ENCODE measurements at places on chromosomes 1 and 21.

DNA sequence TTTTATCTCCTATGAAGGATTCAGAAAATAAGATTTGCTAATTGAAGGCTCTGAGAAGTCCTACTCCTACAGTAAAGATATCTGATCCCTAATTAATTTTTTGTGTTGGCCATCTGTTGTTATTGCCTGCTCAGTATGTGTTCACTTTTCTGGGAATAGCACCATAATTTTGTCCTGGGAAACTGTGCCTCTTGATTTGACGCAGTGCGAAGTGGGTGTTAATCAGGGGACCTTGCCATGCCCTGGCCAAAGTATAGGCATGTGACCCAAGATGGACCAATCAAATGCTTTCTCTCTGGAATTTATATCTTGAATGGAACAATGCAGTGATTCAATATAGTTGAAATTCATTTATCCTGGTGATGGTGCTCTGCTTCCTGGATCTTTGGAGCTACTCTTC is 30.4 kb upstream of the GNG12 start:
- DNase-seq, result no peak

DNA sequence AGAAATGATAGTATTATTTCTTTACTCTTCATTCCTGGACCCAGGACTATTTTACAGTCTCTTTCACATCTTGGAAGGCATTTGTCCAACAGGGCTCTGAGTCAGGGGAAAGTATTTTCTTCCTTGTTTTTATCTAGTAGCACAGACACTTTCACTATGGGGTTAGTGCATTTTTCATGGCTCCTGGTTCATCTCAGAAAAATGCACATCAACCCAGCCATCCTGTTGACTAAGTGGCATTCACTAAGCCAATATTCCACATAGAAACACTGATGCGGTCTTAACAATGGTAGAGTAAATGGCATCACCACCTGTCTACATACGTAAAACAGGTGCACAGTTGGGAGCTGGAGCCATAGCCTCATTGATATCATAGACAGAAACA is 87.4 kb upstream of the C1orf21 start:
- no peak for DNase-seq

- no peak for DNase-seq
Measured at GRCh38 chr1:58964428-58964827, 180.6 kb upstream of the JUN start.

DNA sequence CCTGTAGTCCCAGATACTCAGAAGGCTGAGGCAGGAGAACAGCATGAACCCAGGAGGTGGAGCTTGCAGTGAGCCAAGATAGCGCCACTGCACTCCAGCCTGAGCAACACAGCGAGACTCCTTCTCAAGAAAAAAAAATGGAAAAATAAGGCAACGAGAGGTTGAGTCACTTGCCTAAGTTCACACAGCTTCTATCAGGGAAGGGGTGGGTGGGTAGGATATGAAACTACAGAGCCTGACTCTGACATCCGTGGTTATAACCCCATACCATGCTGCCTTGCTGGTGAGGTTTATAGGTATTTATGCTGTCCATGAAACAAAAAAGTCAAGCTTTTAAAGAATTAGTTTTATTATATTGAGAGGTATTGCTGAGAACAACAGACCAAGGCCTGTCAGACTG is 61.5 kb upstream of the RAB4A start:
- DNase-seq, result no peak

DNA sequence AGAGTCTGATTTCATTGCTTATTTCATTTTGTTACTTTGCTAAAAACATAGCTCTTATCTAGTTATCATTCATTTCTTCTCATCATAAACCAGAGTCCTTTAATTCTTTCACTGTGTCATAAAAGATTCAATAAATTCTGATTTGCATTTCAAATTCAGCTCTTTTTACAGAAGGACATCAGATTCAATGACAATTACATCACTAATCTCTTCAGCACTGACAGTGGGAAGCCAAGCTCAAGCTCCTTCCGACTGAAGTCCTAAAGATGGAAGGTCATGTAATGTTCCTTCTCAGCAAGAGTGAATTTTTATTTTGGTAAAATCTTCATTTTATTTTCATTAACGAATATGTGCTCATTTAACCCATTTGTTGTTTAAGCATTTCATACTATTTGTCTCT is 530.7 kb upstream of the ADGRL2 start:
- DNase-seq, result no peak

DNA sequence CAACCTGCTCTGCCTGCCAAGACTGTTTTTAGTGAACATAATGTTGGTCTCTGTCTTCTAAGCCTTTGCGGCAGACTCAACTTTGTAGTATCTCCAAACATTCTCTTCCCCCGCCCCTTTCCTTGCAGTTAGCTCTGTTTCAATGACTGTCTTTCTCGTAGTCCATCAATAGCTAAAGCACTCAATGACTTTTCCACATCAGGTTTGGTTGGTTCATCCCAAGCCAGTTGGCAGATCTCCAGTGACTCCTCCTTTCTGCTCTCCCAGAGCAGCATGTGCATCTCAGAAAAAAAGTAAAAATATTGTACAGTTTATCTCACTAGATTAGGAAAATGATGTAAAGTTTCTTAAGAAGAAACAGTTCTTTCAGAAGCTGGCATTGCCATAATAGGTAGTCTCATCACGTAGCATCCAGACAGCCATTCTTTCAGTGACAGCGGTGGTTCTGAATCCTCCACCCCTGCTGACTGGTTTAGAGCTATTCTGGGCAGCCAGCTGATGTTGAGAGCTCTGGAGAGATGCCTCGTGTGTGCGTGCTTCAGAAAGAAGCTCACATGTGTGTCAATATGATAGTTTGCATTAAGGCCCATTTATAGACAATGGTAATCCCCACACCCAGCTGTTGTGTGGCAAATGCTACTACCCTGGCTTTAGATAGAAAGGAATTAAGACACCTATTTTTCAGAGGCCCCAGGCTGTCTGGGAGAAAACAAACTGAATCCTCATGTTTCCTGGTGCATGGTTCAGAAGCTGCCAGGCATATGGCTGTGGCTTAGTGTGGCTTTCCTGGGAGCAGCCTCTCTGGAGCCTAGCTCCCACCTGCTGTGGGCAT is 53.2 kb downstream of the CNN3 start:
- no peak for DNase-seq

DNA sequence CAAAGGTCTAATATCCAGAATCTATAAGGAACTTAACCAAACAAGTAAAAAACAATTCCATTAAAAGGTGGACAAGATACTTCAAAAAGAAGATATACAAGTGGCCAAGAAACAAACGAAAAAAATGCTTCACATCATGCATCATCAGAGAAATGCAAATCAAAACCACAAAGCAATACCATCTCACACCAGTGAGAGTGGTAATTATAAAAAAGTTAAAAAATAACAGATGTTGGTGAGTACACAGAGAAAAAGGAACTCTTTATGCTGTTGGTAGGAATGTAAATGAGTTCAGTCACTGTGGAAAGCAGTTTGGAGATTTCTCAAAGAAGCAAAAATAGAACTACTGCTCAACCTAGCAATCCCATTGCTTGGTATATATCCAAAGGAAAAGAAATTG is 218.6 kb downstream of the SLC44A5 start:
- no peak for DNase-seq

DNA sequence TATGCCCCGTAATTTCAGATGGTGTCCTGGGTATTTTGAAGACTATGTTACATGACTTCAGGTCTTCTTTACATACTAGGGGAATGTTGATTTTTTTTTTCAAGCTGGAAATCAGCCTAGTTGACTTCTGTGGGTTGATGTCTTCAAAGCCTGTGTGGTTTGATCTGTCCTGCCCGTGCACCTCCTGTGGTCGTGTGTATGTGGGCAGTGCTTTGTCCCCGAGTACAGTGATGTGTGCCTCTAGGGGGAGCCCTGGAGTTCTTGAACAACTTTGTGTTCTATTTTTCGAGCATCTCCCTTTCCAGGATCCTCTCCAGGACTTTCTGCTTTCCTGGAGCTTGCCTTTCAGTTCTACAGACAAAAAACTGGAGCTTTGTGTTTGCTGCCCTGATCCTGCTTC is 28.9 kb downstream of the OBSCN start:
- DNase-seq, result no peak

- no peak for DNase-seq
Measured at GRCh38 chr1:158181577-158181922, 855 bp downstream of the CD1D start.

GRCh38 chr1:60101516-60101915 is 27.9 kb upstream of the C1orf87 start:
- no peak for DNase-seq

DNA sequence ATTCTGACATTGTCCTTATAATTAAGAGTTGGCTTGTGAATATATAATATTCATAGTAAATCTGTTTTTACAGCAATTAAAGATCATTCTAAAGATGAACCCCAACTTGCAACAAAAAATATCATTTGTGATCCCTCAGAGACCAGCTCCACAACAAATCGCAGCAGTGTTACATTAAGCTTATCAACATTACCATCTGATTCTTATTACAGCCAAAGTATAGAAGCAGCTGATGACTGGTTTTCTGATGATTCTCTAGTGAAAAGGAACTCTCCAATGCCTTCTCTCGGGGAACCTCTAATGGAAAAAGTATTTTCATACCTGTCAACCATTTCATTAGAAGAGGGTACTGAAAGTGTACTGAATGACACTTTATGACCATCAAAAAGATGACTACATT is 45.4 kb downstream of the C1orf185 start:
- DNase-seq, result no peak

GRCh38 chr1:111505641-111506119 is 2.2 kb upstream of the ADORA3 start:
- no peak for DNase-seq

DNA sequence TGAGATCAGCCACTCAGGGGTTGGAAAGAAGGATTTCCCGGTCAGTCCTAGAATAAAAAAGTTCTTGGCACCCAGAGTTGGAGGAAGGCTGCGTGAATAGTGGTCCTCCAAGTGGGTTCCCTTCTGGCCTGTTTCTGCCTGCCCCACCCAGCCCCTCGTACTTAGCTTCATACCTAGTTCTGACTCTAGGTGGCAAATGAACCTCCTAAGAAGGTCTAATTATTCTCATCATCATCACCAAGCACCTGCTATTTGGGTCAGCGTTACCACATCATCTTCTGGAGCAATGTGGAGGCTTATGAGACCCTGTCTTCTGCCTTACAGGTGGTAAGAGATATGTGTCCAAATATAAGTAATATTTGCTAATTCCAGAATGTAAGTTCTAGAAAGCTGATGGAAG is 35.9 kb upstream of the NFASC start:
- DNase-seq, result no peak

GRCh38 chr1:46575300-46575699 is 23.9 kb upstream of the KNCN start:
- no peak for DNase-seq

DNA sequence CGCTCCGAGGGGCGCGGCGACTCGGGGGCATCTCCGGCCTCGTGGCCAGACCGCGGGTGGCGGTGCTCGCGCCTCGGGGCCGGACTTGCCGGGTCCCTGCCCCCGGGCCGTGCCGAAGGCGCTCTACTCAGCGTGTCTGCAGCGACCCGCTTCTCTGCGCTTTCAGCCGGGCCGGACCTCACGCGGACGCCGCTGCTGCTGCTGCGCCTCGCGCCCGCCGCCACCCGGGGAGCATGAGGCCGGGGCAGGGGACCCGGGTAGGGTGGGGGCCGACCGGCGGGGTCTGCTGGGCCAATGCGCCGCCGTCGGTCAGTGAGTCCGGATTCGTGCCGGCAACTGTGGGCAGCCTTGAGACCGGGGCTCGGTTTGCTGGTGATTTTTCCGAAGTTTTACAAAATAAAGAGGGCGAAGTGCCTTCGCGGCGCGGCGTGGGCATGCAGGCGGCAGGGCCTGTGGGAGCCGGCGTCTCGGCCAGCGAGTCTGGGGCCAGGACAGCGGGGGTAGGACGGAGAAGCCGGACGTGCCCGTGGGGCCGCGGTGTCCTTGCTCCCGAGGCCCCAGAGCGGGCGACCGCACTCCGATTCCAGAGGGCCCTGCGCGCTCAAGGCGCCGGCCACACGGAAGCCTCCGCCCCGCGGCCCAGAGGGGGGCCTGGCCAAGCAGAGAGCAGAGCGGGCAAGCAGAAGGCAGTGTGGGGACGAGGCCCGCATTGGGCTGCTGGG is 749 bp downstream of the FAM163A start:
- DNase-seq, result no peak

GRCh38 chr1:87530042-87530807 is 201.5 kb downstream of the LMO4 start:
- no peak for DNase-seq

DNA sequence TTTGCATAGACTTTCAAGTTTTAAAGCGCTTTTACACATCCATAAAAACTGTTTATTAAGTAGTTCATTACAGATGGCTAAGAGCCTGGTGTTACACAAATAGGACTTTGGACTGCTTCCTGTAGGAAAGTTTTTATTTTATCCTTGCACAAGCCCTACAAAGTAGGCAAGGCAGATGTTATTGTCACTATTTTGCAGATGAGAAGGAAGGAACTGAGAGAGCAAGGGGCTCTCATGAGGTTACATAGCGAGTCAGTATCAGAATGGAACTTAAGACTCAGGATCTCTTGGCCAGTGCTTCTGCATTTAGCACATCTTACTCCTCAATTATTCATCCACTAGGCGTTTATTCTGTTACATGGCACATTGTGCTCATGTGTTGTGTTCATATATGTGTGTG is 2.6 kb upstream of the MAPKAPK2 start:
- DNase-seq, result no peak

GRCh38 chr1:176193663-176194062 is 13.4 kb downstream of the COP1 start:
- DNase-seq, result no peak

DNA sequence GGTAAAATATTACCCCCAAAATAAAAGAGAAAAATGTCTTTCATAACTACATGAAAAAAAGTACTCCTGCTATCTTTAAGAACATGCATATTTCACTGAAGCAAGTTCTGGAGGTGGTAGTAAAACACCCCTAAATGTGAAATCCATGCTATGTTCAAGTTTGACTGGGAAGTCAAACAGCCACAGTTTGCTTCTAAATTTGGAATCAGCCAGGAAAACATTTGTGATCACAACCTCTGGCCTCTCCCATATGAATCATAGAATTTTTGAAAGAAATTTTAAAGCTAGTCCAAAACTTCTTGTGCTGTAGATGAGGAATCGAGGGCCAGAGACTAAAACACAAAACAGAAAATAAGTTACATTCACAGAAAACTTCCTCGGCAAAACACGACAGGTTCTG is 6.6 kb downstream of the SORT1 start:
- DNase-seq, result no peak

DNA sequence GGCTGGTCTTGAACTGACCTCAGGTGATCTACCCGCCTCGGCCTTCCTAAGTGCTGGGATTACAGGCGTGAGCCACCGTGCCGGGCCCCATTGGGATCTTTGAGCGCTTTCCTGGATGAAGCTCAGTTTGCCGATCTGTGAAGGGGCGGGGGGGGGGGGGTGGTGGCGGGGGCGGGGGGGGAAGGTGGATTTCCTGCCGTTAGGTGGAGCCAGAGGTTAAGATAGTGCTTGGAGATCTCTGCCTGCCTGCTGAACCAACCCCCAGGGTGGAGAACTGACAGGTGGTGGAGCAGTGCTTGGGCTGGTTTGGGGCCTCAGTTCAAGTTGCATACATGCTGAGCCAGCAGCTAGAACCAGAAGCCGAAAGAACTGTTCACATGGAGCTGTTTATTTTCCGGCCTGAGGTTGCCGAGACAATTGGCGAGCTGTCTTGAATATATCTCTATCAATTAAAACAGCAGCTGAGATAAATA is 1.7 kb downstream of the TMCC2 start:
- DNase-seq, result peak; percentile 41

GRCh38 chr1:46605232-46605631 is 1.2 kb upstream of the MKNK1 start:
- DNase-seq, result no peak

GRCh38 chr1:205834751-205835150 is 15.2 kb downstream of the PM20D1 start:
- DNase-seq, result no peak

GRCh38 chr1:35838693-35839245 is 31.0 kb downstream of the AGO4 start:
- no peak for DNase-seq
